ENCODE measurements at places on chromosomes 6 and 20.
A peak's percentile ranks its signal among the peaks of the same experiment; 100 is the strongest.

GRCh38 chr6:45386501-45386900 is 8.8 kb upstream of the SUPT3H start:
- DNase-seq = no peak

DNA sequence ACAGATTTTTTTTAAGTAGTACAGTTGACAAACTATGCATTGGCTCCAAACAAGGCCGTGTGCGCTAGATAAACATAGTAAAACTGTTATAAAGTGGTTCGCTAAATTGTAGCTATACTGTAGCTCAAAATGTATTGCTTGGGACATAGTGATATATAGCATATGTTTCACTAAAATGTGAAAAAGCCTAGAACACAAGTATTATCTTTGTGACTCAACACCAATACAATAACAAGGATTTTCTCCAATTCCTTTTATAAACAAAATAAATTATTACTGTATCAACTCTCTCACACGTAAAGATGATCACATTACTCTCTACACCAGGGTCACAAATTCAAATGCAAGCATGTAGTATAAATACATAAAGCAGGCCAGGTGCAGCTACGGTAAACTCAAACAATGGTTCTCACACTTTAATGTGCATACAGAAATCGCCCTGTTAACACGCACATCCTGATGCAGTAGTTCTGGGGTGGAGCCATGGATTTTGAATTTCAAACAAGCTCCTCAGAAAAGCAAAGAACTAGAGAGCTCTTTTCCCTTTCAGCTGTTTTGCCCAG is 214.6 kb downstream of the GMDS start:
- DNase-seq = no peak

DNA sequence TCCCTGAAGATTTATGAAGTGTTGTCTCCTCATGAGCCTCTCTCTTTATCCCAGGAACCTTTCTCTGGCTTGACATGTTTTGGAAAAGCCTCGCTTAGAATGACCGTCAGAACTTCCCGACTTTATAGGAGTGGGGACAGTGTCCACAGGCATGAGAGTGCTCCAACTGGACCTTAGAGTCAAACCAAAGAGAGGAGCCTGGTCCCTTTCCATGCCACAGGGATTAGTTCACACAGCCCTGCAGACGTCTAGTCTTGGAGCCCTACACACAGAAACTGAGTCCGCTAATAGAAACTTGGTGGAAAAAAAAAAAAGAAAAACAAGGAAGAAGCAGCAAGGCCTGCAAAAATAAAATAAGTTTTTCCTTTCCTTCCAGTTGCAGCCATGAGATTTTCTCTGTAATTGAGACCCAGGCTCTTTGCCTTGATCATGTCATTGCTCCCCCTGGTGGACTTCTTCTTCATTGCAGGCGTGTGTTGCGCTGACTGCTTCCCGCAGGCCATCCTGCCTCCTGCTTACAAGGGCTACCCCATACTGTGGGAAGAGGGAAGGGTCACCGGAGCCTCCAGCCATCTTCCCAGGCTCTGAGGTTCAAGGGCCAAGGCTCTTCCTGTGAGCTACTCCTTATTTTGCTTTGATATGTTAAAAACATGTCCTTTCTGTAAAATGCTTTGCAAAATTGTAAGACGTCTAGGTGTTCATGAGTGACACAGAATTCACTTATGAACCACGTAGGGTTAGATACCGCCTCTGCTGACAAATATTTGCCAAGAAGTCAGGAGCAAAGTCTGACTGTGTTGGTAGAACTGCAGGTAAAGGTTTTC is 201.0 kb downstream of the UST start:
- DNase-seq = peak; percentile 90

- DNase-seq = no peak
Observed at GRCh38 chr6:113476937-113477839, 380.0 kb upstream of the MARCKS start.

GRCh38 chr20:53990768-53991450 is 79.5 kb downstream of the BCAS1 start:
- DNase-seq = no peak

DNA sequence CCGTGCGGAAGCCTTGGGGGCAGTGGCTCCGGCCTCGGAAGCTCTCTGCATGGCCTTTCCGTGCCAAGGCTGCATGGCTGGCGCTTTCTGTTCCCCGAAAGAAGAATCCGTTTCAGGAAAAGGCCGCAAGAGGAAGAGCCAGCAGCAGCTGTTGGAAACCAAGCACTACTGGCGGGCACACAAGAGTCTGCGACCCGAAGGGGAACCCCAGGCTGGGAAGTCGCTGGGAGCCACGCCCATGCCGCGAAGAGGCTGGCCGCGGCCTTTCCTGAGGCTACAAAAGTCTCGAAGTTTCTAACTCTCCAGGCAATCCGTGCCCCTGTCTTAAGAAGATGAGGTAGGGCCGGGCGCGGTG is at the start of gene CGAS:
Gene CGAS, minus strand, starts transcription at position 191 of the 355 bp plus-strand sequence. Its CDS starts 116 bp downstream, at position 75.
- peak; percentile 78 for DNase-seq

DNA sequence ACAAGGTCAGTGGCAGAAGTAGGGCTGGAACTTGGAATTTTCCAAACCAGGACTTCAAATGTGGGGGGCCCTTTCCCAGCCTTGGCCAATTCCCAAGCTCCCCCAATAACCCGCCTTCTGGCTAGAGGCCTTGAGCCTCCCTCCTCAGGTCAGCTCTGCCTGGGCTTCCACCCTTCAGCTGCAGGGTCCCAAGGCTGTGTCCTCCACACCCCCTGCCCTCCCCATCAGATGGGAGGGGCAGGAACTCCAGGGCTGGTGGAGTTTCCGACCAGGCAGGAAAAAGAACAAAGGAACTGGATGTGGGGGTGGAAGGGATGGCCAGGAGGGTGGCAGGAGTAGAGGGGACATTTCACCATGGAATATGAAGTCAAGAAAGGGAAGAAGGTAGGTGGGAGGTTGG is at the start of gene CCM2L:
Gene CCM2L, plus strand, starts transcription at position 338 of the 400 bp plus-strand sequence. Its CDS starts 17 bp downstream, at position 355.
- DNase-seq = no peak

GRCh38 chr6:81853975-81854374 is 101.5 kb upstream of the TENT5A start:
- DNase-seq = no peak

DNA sequence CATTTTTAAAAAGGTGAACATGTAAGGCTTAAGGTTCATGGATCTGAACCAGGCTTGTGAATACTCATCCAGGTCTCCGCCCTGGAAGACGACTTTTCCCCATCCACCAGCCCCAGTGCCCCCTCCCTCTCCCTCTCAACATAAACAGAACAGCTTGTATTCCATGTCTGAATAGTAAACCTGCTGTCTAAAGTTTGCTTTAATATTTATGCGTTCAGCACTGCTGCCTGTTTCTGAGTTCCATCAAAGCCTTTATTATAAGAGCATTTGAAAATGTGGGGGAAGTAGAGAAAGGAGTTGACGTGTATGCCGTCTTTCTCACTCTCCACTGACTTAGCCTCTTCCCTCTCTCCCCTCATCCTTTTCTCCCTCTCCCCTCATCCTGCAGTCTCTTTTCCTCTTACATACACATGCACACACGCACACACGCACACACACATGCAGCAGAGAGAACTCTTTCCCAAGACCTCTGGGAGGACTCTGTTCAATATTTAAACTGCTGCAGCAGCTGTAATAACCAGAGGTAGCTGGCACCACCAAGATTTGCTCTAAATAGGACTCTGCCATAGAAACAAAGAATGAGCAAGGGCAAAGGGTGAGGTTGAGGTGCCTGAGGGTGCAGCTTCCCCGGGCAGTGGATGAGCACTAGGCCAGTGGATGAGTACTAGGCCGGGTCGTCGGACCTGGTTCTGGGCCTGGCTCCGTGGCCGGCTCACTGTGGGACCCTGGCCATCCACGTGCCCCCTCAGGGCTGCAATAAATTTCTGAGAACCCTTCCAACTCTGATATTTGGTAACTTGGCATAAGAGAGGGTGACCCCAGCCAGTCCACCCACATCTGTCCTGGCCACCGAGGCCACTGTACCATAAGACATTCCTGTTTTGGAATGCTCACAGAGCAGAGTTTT is 35.4 kb upstream of the VSTM2L start:
- DNase-seq = no peak

DNA sequence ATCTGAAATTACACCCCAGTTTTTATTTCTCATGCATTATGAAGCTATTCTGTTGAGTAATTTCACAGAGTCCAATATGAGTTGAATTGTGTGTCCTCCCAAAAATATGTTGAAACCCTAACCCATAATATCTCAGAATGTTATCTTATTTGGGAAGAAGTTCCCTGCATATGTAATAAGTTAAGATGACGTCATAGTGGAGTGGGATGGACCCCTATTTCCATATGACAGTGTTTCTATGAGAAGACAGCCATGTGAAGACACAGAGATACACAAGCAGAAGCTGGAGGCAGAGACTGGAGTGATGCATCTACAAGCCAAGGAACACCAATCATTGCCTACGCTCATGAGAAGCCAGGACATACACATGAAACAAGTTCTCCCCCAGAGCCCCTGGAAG is 81.3 kb downstream of the RFPL4B start:
- DNase-seq = no peak

GRCh38 chr20:58576603-58576970 is 61.4 kb upstream of the APCDD1L start:
- peak; percentile 15 for DNase-seq

GRCh38 chr6:106085984-106086813 is at the start of gene PRDM1:
TSS of gene PRDM1 (plus strand) at chr6:106086336. CDS start at chr6:106086554, 218 bp downstream.
- peak; percentile 80 for DNase-seq

GRCh38 chr6:23106951-23107350 is 537.6 kb downstream of the HDGFL1 start:
- no peak for DNase-seq
